ENCODE measurements at places on chromosomes 1 and 21.

- no peak for DNase-seq
Observed at GRCh38 chr1:85375493-85375892, 89.5 kb downstream of the DDAH1 start.

DNA sequence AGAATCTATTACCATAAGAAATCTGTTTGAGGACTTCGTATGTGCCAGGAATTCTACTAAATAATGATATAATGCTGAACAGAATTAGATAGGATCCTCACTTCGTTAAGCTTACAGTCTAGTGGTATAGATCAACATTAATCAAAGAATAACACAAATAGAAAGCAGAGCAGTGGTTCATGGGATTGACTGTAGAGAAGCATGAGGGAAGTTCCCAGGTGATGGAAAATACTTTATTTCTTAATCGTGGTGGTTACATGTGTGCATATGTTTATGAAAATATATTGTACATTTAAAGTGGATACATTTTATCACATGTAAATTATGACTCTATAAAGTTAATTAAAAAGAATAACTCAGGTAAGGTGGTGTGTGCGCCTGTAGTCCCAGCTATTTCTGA is 110.5 kb downstream of the OSBPL9 start:
- no peak for DNase-seq

DNA sequence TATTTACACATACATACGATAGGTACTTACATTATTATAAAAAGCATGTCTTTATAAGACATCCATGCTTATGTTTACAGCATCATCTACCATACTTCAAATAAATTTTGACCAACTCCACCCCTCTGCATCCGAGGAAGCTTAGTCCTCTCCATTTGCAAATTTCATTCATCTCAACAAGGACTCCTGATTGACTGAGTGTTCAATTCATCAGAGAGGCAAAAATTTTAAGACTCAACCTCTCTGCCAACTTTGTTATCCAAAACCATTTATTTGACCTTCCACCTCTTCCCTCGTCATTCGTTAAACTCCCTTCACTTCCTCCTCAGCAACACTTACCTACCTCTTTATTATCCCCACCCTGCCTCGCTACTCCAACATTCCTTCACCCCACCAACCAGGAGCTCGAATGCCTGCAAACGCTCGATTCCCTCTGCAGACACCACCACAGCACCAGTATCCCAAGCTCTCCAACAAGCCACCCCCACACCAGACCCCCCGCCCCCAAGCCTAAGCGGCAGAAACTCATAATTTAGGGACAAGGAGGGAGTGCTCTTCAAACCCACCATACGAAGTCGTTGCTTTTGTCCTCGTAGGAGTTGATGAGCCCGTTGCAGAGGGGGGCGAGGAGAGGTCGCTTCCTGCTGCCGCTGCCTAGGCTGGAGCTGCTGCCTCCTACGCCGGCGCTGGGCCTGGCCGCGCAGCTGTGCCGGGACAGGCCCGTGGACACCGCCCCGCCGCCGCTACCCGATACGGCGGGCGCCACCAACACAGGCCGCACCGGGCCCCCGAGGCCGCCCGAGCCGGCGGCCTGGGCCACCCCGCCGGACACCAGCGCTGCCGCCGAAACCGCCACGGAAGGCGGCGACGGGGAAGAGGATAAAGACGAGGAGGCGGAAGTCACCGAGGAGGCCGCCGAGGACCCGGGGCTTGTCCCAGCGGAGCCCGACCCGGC is 803 bp downstream of the COP1 start:
- DNase-seq, result peak; percentile 74

DNA sequence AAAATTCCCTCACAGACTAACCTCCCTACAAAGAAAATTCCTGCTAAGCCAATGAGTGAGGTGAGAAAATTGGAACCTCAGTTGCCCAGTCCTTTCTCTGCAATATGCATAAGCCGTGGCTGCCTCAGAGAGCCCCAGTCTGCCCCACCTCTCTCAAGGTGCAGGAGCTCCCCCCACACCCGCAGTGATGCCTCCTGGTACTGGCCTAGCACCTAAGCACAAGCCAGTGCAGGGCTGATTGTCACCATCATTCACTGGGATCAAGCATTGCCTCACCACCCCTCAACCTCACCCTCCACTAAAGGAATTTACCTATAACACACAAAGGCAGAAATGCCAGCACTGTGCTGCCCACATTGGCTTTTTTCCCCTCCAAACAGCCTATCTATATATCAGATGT is 56.9 kb downstream of the CD34 start:
- no peak for DNase-seq

DNA sequence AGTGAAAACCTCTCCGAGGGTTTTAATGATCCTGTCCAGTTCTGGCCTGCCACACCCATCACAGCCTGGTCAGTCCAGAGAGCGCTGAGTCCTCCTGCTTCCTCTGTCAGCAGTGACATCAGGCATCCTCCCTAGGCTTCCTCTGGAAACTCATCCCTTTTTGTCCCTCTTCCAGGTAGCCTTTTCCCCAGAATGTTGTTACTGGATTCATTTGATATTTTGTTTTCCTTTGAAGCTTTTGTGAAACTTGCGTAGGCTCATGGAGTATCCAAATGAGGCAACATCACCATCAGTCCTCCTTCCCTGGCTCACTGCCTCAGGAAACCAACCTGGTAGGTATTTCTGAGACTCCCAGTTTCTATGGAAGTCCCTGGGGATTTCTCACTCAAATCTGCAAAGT is 27.0 kb upstream of the IGSF3 start:
- no peak for DNase-seq

DNA sequence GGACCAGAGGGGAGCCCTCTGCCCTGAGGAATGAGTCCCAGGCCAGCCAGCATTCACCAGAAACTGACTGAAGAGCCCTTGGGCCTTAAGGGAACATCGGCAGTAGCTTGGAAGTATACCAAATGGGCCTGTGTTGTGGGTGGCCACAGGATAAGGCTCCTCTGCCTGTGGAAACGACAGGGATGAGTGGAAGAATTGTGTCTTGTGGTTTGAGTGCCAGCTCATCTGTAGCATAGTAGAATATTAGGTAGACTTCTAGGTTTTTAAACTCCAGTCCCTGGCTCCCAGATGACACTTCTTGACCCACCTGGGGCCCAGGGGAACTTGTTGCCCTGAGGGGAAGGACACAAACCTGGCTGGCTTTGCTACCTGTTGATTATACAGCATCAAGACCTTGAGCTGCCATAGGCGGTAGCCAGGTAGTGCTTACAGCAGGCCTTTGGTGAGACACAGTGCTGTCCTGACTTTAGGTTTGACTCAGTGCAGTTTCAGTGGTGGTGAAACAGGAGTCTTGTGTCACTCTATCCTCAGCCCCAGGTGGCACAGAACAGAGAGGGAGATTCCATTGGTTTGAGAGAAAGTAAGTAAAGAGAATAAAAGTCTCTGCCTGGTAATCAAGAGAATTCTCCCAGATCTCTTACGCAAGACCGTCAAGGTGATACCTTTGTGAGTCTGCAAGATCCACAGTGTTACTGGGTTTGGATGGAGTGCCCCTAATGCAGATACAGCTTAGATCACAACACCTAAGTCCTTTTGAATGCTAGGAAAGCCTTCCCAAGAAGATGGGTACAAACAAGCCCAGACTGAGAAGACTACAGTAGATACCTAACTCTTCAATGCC is 50.2 kb downstream of the RABGAP1L start:
- DNase-seq, result no peak

DNA sequence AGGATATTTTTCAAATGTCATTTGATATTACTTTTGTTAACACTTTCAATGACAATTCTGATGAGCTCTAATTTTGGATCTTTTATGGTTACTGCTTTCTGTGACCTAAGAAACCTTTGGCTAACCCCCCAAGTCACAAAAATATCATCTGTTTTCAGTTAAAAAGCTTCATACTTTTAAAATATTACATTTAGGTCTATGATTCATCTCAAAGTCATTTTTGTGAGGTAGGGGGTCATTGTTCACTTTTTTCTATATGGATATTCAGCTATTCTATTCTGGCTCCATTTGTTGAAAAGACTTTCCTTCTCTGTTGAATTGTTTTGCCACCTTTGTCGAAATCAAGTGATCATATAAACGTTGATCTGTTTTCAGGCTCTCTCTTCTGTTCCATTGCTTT is 44.8 kb downstream of the UCHL5 start:
- no peak for DNase-seq

DNA sequence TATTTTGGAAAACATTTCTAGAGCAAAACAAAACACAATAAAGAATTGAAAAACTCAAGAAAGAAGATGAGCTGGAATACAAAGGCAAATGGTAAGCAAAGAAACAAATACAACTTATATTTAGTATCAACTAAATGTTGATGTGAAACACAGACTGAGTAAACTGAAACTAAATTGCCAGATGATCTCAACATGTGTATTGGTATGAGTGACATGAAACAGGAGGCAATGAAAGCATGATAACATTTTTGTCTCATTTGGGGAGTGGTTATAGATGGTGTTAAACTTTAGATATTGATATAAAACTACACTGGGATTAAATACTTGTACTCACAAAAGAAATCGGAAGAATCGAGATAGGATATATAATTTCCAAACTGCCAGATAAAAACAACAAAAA is 805.6 kb upstream of the CXADR start:
- no peak for DNase-seq

- DNase-seq, result no peak
Observed at GRCh38 chr21:39319251-39319756, 5.9 kb upstream of the BRWD1 start.

- no peak for DNase-seq
Observed at GRCh38 chr21:29194342-29194741, 63.9 kb downstream of the MAP3K7CL start.

DNA sequence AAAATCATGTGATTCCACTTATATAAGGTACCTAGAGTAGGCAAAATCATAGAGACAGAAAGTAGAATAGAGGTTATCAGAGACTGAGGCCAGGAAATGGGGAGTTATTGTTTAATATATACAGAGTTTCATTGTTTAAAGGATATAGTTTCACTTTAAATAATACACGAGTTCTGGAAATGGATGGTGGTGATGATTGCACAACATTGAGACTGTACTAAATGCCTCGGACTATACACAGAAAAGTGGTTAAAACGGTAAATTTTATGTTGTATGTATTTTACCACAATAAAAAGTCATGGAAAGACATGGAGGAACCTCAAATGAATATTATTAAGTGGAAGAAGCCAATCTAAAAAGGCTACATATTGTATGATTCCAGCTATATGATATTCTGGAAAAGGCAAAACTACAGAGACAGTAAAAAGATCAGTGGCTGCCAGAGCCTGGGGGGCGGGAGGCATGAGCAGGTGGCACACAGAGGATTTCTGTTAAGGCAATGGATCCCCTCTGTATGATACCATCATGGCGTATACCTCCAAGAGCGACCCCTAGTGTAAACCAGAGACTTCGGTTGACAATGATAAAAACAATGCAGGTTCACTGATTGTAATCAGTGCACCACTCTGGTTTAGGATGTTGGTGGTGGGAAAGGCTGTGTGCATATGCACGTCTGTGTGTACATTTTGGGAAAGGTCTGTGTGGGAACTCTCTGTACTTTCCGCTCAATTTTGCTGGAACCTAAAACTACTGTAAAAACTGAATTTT is 7.5 kb downstream of the C1orf198 start:
- DNase-seq, result no peak

- DNase-seq, result no peak
Observed at GRCh38 chr1:152539901-152540300, 25.6 kb downstream of the CRCT1 start.

DNA sequence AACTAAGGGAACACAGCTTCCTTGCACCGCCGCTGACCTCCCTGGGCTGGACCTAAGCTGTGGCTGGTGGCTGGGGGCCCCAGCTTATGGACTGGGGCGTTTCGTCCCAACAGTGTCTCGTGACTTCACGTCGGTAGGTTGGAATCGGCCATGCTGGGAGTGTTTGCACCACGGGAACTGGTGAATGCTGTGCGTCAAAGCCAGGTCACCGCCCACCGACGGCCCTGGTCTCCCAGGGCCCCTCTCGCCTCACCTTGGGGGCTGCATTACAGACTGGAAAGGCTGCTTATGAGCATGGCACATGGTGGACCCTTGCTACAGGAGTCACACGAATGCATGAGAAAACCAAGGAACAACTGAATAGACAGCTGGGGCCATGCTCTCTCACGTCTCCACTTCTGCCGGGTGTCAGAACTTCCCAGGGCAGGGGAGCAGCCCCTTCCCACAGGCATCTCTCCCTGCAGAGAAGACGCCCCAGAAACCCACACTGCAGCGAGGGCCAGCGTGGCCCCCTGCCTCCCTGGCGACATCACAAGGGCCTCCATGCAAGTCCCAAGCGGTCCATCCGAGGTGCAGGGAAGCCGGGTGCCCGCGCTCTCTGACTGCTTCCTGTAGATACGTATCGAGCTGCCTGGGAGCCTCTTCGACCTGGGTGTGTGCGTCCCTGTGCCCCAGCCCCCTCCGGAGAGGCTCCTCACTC is 81.7 kb downstream of the SIK1 start:
- DNase-seq, result no peak

DNA sequence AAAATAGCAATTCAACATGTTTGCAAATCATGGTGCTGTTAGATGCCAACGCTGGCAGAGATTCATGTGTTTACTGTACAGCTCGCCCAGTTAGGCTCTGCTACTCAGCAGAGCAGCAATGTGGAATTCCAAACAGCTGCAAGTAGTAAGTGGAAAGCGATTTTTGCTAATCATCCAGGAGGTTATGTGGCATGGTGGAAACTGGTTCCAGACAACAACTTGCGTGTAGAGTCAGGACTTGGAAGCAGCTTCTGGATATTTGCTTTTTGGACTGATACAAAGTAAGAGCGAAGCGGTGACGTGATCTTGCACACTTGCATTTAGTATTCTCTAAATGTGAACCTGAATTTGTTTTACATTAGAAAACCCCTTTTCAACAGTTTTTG is 27.1 kb upstream of the HHAT start:
- no peak for DNase-seq

GRCh38 chr1:243549791-243550190 is 293.9 kb downstream of the SDCCAG8 start:
- no peak for DNase-seq

DNA sequence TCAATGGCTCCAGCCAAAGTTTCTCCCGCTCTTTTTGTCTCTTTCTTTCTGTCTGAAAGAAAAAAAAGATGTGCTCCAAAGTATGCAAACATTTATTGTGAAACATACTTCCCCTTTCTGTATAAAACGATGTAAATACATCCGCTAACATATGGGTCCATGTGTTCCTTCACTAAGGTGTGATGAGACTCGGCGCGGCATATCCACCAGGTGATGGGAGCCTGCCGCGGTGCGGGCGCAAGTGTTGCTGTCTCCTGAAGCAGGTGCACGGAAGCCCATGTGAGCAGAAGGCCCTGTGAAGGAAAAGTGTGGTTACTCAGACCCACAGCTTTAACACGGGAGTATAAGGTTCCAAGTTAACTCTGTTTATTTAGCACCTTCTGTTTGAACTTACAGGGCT is 466.6 kb upstream of the C1orf87 start:
- no peak for DNase-seq

- DNase-seq, result no peak
Observed at GRCh38 chr1:248906753-248907661, 972 bp downstream of the PGBD2 start.
